ENCODE measurements at places on chromosomes 3 and 15. TPM values are rescaled to one million over a fixed set of nuclear protein-coding genes. Genes with fewer than 3 reads are reported as not detected.

- no peak for DNase-seq
Measured at GRCh38 chr15:66578286-66578875, 12.6 kb upstream of the LCTL start.

Gene TIMMDC1
- 37.6 TPM for total RNA-seq

DNA sequence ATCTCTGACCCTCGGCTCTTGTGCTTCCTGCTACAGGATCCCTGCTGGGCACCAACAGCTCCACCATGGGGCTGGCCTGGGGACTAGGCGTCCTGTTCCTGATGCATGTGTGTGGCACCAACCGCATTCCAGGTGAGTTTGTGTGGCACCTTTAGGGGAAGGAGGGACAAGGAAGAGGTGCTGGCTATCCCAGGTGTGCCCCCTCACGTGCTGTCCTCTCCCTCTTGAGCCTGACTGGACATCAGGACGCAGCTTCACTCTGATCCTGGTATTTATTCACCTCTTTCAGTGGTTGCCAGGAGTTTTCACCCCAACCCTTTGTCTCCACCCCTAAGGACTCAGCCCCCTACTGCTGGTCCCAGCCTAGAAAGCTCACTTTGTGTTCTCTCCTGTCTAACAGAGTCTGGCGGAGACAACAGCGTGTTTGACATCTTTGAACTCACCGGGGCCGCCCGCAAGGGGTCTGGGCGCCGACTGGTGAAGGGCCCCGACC lies 960 bp downstream of the THBS1 start:
- peak; percentile 88 for DNase-seq

Gene RUBCN
- total RNA-seq: 37.5 TPM

Gene STRA6
- not detected for total RNA-seq

GRCh38 chr15:57506422-57506821 lies 85.3 kb upstream of the MYZAP start:
- DNase-seq: no peak

- no peak for DNase-seq
Measured at GRCh38 chr3:186283651-186284348, 78.2 kb downstream of the DGKG start.

DNA sequence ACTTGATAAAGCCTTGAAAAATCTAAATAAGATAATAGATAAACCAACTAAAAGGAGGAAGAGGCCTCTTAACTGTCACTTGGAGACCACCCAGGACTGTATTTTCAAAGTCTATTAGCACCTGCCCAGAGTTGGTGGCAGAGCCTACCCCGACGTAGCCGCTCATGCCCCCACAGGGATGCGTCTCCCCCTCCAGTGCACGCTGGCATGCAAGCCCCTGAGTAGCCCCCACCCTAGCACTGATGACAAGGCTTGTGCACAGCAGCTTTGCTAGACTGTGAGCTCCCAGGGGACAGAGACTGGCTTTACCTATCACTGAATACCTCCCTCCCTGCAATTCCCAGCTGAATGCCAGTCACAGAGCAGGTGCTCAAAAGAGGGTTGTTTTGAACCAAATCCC lies 54.1 kb upstream of the HES1 start:
- no peak for DNase-seq

GRCh38 chr15:65101891-65102708 lies 12.9 kb downstream of the UBAP1L start:
- DNase-seq: peak; percentile 68

- DNase-seq: no peak
Measured at GRCh38 chr3:122397201-122397600, 13.2 kb downstream of the FAM162A start.

Gene CMTM8
- total RNA-seq: 4.4 TPM

- DNase-seq: no peak
Measured at GRCh38 chr3:65597952-65598413, 440.7 kb downstream of the MAGI1 start.

Gene DZIP1L
- 22.4 TPM for total RNA-seq

DNA sequence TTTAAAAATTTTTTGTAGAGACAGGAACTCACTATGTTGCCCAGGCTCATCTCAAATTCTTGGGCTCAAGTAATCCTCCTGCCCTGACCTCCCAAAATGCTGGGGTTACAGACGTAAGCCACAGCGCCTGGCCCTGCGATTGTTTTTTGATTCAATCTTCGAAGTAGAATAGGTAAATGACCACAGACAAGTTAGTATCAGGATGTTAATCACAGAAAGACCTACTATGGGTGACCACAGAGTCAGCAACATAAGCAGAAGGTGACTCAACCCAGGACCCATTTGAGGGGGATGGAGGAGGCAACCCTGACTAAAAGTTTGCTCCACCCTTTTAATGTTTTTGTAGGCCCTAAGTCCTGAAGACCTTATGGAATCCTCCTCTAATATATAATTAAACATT lies 10.0 kb upstream of the USP3 start:
- no peak for DNase-seq

GRCh38 chr3:42867138-42867537 lies 8.5 kb downstream of the CYP8B1 start:
- DNase-seq: no peak

GRCh38 chr3:140093742-140094141 lies 158.8 kb downstream of the CLSTN2 start:
- peak; percentile 89 for DNase-seq

DNA sequence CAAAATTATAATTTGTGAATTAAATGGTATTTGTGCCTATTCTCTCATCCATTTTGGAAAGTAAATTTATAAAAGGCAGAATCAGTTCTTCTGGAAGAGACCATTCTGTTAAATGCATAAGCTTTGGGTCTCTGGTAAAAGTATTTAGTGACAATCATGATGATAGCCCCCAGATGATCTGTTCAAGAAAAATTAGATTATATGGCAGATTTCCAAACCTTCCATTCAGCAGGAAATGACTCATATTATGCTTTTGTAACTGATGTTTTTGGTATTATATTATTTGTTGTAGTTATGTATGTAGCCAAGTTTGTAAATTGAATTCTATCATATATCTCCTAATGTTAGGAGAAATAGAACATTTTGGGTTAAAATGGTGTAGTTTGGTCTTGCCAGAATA lies 340.8 kb upstream of the DPH6 start:
- DNase-seq: no peak

- no peak for DNase-seq
Measured at GRCh38 chr3:142152384-142152783, 3.0 kb upstream of the TFDP2 start.

Data from sigmoid colon (tissue), 7 donors.